ENCODE measurements at places on chromosomes 1 and 21. TPM values are rescaled to one million over a fixed set of nuclear protein-coding genes. Genes with fewer than 3 reads are reported as not detected.

The CRNN gene
- not detected for total RNA-seq

The ALPL gene
- 10.5 TPM for total RNA-seq

The VWA5B1 gene
- 10.4 TPM for total RNA-seq

- DNase-seq = no peak
Observed at GRCh38 chr1:30704271-30704670, 19.1 kb downstream of the MATN1 start.

- DNase-seq = no peak
Observed at GRCh38 chr1:5374192-5374591, 618.0 kb downstream of the NPHP4 start.

DNA sequence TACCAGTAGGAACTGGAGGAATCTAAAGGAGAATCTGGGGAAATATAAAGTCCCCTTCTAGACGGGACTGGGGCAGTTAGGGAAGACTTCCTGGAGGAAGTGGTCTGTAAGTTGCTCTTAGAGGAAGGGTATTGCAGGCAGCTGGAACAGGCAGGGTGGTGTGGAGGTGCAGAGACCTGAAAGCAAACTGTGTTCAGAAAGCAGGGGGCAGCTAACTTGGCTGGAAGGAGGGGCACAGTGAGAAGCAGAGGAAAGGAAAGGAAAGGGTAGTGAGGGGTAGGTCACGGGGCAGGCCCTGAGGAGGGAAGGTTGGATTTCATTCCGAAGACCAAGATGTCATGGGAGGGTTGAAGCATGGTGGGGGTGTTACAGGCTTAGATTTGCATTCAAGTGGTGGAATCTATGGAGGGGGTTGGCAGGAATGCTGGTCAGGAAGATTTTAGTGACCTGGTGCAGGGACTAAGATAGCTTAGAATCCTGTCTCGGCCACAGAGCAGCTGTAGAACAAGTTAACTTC, 240.7 kb downstream of the FOXD2 start:
- no peak for DNase-seq

DNA sequence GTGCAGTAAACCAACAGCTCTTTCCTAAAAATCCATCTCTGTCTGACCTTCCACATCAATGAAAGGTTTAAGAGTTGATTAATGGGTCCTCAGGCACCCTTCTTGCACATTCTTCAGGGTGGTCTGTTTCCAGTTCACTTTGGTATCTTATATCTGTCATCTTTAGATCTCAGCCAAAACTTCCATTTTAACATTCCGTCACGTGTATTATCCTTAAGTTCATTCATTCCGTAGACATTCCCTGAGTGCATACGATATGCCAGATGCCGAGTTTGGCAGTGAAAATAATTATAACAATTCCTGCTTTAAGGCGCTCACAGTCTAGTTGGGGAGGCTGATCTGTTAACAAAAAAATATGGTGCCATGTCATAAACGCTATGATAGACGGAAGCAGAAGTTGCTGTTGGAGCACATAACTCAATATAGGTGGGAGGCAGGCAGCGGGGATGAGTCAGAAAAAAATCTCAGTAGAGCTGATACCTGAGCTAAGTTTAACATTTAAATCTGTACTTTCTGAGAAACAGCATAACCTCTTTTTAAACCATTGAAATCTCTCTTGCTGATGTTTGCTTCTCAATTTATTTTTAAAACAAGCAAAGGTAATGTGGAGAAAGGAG, 59.6 kb upstream of the HOOK1 start:
- DNase-seq = no peak

DNA sequence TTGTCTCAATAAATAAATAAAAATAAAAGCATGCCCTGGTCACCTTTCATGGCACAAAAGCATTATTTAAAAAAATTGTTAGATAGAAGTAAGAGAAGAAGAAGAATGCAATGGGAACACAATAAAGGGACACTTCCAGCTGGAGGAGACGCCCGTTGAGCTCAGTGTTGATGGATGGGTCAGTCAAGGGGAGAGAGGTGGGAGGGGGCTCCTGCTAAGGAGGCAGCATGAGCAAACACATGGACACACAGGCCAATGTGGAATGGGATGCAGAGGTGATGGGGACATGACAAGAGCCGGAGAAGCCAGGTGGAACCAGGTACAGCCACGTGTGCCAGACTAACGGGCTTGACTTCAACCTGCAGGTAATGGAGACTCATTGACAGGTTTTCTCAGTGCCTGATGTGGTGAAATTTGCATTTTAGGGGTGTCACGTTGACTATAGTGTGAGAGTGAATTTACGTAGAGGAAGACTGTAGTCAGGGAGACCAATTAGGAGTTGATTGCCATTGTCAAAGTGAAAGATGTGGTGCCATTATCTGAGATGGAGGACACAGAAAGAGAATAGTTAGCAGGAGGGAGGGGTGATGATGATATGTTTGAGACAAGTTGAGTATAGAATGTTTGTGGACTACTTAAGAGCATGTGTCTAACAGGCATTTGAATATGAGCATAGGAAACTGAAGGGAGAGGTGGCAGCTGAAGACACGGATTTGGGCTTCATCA, 48.7 kb upstream of the ATP2B4 start:
- peak; percentile 32 for DNase-seq

DNA sequence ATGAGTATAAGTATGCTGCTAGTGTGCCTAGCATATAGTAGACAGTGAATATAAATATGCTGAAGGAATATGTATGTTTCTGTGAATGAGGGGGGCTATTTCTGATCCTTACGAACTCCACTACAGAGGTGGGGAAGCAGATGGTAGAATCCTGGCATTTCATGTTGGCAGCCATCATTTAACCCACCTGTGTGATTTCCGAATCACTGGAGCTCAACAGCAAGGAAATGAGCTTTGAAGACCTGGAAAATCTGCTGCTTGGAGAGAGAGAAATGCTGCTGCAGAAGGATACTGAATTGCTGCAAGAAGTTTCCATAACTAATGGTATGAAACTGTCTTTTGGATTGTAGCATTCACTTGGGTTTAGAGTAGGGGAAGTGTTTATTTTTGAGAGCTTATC, 83.5 kb downstream of the RABGAP1L start:
- no peak for DNase-seq

- DNase-seq = no peak
Observed at GRCh38 chr1:159753386-159753785, 27.4 kb upstream of the DUSP23 start.

DNA sequence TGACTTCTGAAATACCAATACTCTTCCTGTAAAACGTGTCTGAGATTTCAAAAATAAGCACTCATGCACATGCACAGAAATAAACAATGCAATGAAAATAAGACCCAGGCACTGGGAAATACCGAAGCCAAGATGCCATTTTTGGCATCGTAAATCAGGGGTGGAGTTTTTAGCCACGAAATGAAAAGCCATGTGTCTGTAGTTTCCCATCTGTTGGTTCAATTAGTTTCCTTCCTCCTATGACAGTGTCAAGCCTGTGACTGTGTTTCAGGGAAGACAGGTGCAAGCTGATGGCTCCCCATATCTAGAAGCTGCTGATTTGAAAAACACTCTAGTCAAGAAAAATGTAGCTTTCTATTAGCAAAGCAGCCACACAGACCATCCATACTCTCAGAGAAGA, 480.4 kb upstream of the CAMK1G start:
- DNase-seq = no peak

GRCh38 chr1:72435025-72435424, 152.7 kb upstream of the NEGR1 start:
- no peak for DNase-seq

Measured in spinal cord (tissue), 10 donors.